ENCODE measurements at places on chromosomes 5 and 9.

GRCh38 chr5:119897537-119898370 lies 268.4 kb downstream of the FAM170A start:
- no peak for DNase-seq

- DNase-seq, result no peak
These were observed 19.3 kb downstream of the CORO2A start for GRCh38 chr9:98173181-98173580.

DNA sequence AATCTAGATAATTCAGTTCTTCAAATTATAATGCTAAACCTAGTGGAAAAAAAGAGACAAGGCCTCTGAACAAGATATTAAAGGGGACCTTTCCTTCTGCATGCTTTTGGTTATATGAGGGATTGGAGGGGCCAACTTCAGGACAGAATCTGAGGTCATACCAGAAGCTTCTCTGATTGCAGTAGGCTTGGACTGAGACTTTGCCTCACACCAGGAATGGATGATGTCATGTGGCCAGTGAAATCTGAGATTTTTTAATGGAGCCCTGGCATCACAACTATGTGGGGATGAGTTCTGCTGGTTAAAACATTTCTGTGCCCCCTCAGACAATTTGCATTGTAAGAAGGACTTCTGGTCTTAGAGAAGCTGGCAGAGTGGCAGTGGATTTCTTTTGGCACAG lies 88.6 kb downstream of the ANGPTL2 start:
- DNase-seq, result no peak

GRCh38 chr5:83925321-83925954 lies 204.8 kb upstream of the HAPLN1 start:
- no peak for DNase-seq

DNA sequence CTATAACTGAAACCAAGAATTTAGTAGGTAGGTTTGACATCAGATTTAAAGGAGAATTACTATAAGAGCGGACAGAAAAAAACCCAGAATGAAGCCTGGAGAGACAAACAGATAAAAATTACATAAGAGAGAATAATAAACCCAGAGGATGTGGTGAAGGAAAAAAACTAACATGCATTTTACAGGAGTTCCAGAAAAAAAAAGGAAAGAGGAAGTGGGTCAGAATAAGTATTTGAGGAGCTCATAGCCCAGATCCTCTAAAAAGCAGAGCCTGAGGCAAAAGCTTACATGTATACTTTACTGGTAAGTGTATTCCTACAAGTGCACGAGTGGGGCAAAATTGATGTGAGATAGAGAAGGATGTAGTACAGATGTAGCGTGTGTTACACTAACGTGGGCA lies 43.1 kb upstream of the NAA35 start:
- peak; percentile 63 for DNase-seq

GRCh38 chr9:135136991-135137832 lies 49.7 kb downstream of the OLFM1 start:
- DNase-seq, result no peak

DNA sequence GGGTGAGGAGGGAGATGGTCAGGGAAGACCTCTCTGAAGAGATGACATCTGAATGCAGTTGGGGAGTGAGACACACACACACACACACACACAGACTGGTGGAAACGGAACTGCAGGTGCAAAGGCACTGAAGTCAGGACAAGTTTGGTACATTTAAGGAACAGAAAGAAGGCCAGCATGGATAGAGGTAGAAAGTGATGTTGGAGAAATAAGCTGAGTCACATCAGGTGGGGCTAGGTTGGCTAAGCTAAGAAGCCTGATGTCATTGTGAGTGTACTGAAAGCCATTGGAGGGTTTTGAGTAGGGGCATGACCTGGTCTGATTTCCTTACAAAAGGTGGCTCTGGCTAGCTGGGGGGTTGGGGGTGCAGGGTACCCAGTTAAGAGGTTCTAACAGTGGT lies 3.1 kb downstream of the BSPRY start:
- DNase-seq, result peak; percentile 28

GRCh38 chr5:74056789-74057164 lies 430.8 kb downstream of the ARHGEF28 start:
- peak; percentile 29 for DNase-seq

- DNase-seq, result no peak
These were observed 108.3 kb upstream of the ADAMTSL1 start for GRCh38 chr9:18365651-18366050.

DNA sequence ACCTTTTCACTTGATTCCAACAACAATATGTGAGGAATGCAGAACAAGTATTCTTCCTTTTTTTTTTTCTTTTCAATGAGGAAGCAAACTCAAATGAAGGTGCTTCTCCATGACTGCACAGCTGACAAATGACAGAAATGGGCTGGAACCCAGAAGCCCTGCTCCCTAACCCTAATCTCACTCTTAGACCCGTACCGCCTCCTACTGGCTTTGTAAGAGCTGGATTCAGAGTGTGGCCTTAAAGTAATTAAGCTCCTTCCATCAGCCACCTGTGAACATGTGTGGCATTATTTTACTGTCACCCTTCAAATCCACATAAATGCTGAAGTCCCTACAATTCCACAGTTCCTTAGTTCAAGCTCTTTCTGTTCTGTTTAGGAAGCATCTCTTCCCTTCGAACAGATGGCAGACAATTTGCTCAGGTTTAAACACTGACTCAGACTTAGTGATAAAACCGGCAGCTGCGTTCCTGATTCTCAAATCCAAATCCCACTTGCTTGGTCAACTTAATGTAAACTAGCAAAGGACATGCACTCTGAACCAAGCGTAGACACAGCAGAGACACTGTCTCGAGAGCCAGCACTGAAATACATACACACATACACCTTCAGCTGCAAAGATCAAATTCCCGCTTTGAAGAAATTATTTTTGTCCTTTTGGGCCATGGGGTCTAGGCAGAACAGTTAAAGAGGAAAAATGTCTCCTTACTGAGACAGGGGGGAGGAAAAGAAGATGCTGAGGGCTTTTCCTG lies 316.7 kb upstream of the TLE4 start:
- peak; percentile 33 for DNase-seq

- DNase-seq, result peak; percentile 27
These were observed 2.8 kb downstream of the MAMDC2 start for GRCh38 chr9:70046274-70047070.

DNA sequence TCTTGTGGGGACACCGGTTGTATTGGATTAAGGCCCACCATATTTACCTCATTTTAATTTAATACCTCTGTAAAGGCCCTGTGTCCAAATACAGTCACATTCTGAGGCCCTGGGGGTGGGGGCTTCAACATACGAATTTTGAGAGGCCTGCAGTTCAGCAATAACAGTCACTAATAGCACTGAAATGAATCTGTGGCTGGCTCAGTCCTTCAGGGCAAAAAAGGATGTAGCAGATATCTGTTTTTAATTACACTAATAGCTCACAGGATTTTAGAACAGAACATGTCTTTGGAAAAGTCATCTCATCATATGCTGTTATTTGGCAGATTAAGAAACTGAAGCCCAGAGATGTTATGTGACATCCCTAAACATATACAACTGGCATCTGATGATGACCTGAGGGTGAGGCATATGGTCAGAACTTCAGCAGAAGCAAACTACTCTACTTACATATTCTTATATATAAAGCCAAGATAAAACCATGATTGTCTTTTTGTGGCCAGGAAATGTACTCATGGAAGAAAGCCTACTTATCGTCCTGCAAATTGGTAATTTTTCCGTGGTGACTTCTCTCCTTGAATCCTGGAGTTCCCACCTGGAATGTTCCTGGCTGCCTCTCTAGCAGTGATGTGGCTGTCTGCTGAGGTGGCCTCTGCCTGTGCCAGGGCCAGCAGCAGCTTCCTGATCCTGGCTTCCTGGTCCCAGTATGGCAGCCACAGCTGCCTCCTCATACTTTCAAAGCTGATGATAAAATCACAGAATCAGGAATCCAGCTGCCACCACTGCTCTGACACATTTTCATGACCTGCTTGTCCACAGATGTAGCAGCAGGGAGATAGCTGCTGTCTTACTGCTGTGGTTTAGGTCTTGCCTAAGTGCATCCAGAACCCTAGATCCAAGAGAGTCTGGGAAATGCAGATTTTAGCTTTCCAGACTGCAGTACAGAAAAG lies 72.1 kb upstream of the ANKRD55 start:
- no peak for DNase-seq

DNA sequence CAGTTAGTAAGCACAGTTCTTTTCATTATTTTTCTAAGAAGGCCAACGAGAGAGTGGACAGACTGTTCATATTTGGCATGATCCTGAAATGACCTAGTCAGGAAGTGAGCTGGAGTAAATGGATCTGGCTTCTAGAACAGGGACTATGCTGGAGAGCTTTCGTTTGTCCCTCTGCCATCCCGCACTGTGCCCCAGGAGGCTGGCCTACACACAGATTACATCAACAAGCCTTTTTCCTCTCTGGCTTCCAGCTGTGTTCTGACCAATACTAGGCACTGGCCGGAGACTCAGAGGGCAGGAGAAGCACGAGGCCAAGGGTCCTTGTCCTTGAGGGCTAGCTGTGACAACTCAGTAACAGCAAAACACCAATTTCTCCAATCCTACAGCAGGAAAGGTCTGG lies 127.8 kb downstream of the MED27 start:
- DNase-seq, result no peak

DNA sequence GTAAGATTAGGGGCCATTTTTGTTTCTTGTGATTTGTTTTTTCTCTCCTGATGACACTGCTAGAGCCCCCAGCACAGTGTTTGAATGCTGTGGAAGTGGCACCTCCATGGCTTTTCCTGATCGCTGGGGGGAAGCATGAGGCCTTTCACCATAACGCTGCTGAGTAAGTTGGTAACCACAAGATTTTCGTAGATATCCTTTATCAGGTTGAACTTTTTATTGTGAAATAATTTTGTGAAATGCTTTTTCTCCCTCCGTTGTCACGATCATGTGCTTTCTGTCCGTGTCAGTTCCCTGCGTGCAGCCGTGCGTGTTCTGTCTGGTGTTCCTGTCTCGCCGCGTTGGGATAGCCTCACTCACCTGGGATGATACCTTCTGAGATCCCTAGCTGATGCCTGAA lies 59.4 kb downstream of the EHMT1 start:
- peak; percentile 79 for DNase-seq

DNA sequence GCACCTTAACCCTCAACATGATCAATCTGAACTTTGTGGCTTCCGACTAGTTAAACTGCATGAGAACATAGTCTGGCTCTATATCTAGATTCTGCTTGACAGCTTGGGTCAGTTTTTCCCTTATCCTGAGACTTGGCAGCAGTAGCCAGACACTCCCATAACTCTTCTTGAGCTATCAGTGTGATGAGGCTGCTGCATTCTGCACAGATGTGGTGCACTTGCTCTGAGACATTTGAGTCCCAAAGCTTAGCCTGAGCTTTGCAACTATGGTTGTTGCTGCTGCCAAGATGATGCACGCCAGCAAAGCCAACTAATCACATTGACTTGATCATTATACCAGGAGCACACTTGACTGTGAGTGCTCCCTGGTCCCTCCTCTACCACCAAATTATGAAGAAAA lies 36.2 kb downstream of the MOCS2 start:
- DNase-seq, result peak; percentile 14

DNA sequence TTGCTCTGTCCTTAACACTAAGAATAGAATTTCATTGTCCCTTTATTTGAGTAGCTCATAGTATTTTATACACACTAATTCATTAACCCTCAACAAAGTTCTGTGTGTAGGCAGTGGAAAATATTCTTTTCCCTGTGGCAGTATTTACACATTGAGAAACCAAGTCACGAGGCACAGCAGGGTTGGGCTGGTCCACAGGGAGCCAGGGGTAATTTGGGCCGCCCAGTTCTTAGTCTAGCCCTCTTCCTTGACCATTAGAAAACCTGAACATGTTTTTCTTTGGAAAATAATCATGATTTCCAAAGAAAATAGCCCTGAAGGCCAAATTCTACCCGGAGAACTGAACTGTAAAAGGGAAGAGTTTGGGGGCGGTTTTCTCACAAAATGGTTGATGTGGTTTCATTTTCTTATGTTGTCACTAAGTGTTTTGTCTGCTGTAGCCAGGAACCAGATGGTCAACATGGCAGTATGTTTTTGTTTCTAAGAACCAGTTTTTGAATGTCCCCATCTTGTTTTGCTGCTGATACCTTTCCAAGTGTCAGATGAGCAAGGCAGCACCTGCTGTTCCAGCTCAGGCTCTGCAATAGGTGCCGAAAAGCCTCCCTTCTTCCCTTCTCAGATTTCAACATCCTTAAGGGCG lies 29.6 kb downstream of the ARHGEF28 start:
- no peak for DNase-seq

DNA sequence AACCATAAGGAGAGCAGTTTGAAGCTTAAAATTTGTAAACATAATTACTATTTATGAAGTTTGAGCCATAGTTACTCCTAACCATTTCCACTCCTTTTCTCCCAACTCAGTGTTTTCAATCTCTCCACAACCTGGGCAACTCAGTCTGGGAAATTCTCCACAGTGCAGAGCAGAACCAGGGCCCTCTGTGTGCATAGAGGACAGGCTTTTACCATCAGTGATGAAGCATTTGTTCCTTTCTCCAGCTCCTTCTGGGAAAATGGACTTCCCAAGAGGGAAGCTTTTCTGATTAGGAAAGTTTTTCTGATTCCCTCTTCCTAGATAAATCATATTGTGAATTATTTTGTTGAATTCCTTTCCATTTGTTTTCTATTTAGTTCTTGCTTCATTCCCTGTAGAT lies 132.3 kb upstream of the MPDZ start:
- no peak for DNase-seq

GRCh38 chr9:84271531-84271900 lies 69.0 kb downstream of the SLC28A3 start:
- DNase-seq, result peak; percentile 53

DNA sequence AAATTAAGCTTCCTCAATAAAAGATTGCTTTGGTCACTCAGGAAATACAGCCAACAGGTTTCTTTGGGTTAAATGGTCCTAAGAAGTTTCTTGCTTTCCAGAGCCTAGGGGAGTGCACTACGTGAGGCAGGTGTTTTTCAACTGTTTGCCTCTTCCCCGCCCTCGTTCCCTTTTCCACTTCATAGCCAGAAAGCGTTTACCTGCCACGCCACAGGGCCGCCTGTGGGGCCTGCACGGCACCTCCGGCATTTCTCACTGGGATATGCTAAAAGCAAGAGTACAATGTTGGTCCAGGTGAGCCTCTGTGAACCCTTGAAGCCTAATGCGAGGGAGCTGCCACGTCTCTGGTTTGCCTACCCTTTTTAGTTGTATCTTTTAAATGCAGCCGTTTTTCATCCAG lies 167.6 kb upstream of the OTULINL start:
- no peak for DNase-seq

DNA sequence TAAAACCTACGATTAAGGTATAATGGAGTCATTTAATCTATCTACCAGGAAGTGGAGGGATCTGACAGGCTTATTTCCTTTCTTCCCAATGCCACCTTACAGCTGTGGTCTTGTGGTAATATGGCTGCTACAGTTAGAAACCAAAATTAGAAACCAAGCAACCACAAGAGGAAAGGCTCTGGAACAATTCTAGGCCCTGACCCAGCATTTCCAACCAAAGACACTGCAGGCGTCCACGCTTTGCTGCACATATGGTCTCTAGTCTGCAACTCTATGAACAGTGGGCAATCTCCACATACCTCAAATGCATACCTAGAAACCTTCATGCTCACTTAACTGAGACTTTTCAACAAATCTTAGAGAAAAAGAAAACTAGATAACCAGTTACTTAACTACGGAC lies 339.1 kb downstream of the NFIB start:
- DNase-seq, result peak; percentile 28
